ENCODE measurements at places on chromosomes 5 and 9.

DNA sequence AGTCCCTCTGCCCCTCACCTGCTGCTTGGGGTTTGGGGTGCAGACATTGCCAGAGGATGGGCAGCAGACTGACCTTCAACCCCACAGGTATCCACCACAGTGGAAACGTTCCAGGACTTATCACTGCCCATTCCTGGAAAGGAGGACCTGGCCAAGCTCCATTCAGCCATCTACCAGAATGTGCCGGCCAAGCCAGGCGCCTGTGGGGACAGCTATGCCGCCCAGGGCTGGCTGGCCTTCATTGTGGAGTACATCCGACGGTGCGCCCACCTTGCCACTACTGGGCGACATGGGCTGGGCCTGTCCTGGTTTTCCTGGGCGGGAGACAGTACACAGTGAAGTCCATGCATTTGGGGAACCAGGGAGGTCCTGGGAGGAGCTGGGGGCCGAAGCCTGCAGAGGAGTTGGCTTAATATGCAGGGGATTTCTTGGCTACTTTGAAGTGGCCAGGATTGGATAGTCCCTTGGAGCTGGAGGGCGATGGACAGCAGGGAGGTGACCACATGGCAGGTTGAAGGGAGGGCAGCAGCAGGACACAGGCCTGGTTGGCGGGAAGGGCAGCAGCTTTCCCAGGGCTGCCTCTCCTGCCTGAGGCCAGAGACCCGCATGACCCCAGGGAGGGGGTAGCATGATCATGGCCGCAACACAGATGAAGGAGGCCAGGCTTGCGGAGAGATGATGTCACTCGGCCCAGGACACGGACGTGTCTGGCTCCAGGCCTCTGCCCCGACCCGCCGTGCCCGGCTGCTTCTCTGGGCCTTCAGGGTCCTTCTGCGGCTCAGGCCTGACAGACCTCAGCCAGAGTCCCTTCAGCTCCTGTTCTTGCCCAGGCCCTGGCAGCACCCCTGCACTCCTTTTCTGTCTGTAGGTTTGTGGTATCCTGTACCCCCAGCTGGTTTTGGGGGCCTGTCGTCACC lies 34.6 kb downstream of the USP20 start:
- DNase-seq, result no peak

GRCh38 chr9:8825585-8826147 lies 1026.1 kb upstream of the DMAC1 start:
- no peak for DNase-seq

GRCh38 chr9:76004526-76004925 lies 114.1 kb downstream of the PCSK5 start:
- DNase-seq, result no peak

- no peak for DNase-seq
Measured at GRCh38 chr5:139388198-139388821, 1.4 kb downstream of the MZB1 start.

DNA sequence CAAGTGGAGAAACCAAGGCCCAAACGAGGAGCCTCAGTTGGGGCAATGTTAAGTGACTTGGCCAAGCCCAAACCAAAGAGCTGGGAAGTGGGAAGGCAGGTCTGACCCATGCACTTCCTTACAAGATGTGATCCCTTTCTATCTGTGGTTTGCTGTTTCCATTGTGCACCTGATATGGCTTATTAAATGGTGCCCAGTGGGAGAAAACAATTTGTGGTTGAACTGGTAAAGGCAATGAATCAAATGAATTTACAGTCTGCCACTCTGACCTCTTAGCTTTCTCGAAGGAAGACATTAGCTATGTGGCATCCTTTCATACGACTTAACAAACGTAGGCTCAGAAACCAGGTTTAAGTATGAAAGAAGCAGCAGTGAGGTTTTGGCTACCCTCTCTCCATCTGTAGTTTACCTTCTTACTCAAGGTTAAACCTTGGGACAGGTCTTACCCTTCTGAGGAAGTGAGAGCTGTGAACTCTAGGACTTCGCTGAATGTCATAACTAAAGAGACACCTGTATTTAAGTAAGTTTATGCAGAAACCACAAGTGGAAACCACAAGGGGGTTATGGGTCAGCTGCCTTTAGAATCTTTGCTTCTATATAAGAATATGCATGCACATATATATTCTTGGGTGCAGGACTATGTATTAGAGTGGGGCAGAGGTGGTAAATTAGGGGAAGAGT lies 100.5 kb upstream of the SPATA31D4 start:
- DNase-seq, result no peak

- peak; percentile 5 for DNase-seq
Measured at GRCh38 chr5:149114403-149115312, 26.6 kb upstream of the ABLIM3 start.

Data from T-helper 22 cell (primary cell).